ENCODE measurements at places on chromosomes 7 and 10.

DNA sequence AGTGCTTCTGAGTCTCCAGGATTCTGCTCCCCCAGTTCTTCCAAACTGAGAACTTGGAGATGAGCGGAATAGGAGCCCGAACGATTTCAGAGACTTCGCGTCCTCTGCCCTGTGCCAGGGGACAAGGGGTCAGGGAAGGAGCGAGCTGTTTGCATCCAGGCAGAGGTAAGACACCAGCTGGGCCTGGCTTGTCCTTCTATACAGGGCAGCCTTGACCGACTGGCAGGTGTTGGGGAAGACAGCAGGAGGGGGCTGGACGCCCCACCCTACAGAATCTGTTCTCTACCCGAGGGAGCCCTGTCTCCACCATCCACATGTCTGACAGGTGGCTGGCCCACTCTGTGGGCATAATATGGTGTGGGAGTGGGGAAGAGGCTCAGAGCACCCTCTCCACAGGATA lies 7.1 kb downstream of the SPOCK2 start:
- no peak for DNase-seq

DNA sequence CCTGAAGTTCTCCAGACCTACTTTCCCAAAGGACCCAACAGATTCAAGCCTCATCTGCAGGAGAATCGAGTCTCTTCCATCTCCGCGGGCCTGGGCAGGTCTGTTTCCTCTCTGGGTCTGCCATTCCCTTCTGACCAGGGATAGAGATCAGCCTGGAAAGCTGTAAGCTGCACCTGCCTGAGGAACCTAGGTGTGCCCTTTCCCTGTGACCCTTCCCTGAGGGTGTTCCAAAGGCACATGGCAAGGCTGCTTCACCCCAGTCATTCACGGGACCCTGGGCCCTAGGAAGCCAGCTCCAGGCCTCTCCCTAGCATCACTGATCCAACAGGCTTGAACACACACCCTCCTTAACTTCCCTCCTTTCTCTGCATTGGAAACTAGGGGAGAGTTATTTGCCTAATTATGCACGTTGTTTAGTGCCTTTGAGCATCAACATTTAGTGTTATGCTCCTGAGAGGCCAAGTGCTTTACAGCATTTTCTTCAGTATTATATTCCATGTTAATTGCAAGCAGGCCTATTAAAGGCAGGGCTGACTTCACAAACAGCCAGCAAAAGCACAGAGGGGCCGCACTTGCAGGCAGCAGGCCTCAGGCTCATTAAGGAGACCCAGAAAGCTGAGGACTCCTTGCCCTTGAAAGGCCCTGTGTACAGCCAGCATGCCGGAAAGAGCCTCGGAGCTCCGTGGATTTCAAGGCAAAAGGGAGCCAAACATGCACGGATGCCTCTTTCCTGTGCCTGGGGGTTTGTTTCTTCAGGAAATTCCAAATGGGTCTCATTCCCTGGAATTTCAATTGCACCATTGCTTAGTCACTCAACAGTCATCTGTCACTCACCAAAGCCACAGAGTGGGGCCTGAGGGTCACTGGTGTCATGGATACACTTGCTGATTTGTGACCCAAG lies 91.0 kb upstream of the FAM20C start:
- no peak for DNase-seq

DNA sequence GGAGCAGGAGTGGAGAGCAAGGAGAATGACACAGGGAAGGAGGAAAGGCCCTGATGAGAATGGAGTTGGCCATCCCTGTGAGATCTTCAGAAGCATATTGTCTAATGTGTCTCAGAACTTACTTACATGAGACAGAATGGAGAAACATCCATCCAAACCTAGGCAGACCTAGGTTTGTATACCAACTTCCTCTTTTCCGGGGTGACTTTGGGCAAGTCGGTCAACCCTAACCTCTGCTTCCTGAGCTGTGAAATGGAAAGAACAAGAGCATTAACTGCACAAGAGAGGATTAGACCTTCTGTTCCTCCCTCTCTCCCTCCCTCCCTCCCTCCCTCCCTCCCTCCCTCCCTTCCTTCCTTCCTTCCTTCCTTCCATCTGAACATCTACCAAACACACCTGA lies 4.5 kb downstream of the GHRHR start:
- no peak for DNase-seq

- DNase-seq = no peak
Measured at GRCh38 chr7:95424716-95425115, 10.1 kb downstream of the PON2 start.

DNA sequence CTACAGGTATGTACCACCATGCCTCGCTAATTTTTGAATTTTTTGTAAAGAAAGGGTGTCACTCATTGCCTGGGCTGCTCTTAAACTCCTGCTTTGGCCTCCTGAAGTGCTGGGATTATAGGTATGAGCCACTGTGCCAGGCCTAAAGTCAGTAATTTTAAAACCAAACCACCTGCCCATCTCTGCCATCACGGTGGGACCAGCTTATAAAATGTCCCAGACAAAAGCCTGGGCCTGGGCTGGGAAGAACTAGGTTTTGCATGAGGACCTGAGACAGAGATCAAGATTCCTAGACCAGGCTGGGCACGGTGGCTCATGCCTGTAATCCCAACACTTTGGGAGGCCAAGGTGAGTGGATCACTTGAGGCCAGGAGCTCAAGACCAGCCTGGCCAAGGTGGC lies 395.6 kb downstream of the CALN1 start:
- no peak for DNase-seq

DNA sequence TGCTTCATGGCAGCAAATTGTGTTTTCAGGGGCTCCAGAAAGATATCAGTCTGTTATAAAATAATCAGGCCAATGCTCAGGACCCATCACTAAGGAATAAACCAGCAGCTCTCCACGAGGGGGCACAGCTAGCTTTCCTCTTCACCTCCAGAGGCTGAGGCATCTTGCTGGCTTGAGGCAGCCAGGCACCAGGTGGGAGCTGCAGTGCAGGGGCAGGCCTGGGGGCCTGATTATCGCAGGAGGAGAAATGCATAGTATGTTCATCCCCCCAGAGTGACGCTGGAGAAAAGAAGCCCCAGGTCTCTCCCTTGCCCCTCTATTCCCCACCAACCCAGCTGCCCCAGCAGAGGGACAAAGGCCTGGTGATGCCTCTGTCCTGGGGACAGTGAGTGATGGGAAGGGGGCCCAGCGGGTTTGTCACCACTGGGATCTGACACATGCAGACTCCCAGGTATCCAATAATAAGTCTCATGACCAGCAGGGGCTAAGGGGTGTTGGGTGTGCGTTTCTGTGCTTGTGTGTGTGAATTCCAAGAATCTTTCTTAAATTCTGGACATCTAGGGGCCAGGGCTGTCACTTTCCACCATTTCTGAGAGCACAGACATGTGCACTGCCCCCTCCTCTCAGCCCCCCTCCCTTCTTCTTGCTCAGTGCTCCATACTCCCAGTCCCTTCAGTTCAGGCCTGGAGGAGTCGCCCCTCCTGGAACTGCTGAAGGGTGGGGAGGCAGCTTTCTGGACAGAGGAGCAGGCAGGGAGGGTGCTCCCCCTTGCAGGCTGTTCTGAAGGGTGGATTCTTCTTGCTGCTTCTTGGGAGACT lies 128.1 kb upstream of the FAM20C start:
- no peak for DNase-seq

- no peak for DNase-seq
Measured at GRCh38 chr10:131858118-131858515, 42.7 kb upstream of the PPP2R2D start.

DNA sequence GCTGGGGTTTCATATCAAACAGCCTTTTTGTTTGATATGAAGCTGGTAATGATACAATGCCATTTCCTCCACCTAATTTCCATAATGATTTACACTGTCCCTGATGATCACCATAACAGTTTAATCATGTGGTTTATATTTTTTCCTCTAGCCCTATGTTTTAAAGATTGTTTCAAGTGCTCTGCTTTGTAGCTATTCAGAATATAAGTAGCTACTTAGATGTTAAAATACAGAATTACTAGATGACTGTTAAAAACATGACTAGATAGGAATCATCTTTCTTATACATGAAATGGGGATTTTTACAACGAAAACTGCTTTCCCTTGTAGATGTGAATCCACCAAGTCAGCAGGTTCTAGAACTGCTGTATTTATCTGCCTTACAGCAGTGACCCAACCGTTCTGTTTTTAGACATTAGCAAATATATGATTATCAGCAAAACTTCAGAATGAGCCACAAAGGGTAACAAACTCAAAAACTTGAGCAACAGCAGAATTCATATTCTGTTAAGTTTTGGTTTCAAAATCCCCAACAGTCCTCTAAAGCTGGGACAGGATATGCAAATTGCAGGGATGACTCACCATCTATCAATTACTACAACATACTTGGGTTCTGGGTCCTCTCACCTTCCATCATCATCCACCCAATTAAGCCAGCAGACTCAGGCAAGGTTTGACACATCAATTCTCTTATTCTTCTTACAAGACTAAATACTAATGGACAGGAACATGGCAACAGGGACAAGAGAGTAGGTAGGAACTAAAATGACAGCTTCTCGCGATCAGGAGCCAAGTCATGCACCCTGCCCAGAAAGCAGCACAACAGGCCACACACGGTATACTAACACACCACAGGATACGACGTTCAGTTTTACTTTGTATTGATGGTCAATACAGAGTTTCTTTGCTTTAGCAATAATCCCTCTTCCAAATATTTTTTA lies 83.9 kb downstream of the PIP4K2A start:
- DNase-seq = no peak

GRCh38 chr10:1195828-1196227 lies 139.6 kb downstream of the WDR37 start:
- DNase-seq = no peak

- no peak for DNase-seq
Measured at GRCh38 chr10:61759751-61760150, 97.0 kb downstream of the CABCOCO1 start.

DNA sequence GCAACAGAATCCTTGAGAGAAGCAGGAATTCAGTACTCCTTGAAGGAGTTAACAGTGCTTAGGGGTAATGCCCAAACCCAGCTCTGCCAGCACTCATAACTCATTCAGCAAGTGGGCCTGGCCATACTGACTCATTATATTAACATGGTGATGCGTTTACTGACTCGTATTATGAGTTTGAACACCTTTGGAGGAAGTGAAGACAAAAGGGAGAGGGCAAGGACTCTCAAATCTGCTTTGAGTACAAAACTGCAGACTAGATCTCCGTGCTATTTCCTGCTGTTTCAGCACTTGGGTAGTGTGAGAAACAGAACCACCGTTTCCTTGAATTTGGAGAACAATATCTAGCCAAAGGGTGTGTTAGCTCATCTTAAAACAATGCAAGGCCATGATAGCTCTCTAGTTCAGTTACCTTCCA lies 30.8 kb downstream of the SLC16A9 start:
- no peak for DNase-seq

DNA sequence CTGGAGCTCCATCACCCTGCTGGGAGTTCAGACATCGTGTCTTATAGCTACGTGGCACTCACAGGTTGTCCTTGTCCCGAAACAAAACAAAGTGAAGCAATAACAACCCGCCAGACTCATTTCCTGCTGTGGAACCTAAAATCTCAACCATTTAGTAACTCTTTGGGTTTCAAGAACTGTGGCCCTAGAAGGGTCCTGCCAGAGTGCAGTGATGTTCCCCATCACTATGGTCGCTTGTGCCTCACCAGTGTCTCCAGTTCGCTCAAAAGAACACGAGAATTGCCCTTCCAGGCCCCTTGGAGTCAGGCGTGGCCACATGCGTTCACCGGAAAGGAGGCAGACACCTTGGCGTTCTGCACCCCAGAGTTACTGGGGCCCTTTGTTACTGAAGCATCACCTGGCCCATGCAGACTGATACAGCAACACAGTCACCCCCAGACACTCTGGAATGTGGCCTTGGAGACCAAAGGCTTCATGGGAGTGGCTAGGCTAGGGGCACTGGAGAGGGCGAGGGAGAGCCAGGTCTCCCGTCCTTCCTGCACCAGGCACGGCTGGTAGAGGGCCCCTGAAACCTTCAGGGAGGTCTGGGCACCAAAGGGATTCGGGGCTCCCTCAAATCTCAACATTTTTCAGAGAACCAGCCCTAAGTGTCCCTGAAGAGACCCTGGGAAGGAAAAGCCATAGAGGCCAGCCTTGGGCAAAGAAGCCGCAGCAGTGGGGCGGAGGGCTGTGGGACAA lies 908 bp downstream of the CRYGN start:
- DNase-seq = no peak

DNA sequence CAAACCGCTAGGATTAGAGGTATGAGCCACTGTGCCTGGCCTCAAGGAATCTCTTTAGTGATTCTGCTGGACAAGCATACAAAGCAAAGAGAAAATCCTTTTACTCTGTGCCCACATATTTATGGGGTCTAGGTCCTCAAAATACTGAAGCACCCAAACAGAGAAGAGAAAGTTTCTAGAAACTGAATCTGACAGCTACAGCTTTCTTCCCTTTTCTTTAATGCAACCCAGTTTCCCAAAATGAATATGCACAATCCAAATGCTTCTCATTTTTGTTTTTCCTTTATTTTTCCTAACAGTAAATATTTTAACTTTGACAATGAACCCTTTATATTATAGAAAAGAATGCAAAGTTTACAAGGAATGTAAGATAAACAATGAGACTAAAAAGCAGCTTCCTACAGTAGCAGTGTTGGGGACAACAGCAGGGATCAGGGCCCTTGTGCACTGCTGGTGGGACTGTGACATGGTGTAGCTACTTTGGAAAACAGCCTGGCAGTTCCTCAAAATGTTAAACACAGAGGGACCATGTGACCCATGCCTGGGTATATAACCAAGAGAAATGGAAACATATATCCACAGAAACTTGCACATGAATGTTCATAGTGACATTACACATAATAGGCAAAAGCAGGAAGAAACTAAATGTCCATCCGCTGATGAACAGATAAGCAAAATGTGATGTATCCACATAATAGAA lies 325.2 kb downstream of the PRPF18 start:
- DNase-seq = no peak

DNA sequence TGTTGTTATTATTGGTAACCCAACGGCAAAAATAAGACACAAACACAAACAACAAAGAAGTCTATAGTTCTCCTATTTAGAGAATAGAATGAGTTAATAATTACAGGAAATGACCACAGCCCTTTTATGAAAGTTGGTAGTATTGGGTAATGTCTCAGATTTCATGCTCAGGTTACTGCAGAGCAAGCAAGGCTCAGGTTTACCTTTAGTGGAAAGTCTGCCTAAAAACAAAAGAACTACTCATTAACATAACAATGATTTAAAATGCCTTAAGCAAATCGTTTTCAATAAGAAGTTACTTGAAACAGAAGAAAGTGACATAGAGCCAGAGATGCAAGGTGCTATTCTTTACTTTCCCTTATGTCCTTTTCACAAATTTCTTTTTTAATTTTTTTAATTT lies 441.2 kb downstream of the PLXDC2 start:
- DNase-seq = no peak

GRCh38 chr7:138064856-138065357 lies 11.4 kb upstream of the AKR1D1 start:
- no peak for DNase-seq

- DNase-seq = no peak
Measured at GRCh38 chr10:123492016-123492415, 174.1 kb upstream of the GPR26 start.

- no peak for DNase-seq
Measured at GRCh38 chr7:27793780-27794179, 53.8 kb downstream of the TAX1BP1 start.

GRCh38 chr10:26528715-26529393 lies 90.7 kb downstream of the APBB1IP start:
- no peak for DNase-seq

GRCh38 chr10:85532773-85533172 lies 833.8 kb downstream of the GRID1 start:
- no peak for DNase-seq

Measured in stimulated activated CD8-positive, alpha-beta memory T cell treated with anti-CD3 and anti-CD28 coated beads, Interleukin-7, amount 100 ng/mL, for 24 hours (primary cell).